ENCODE measurements at places on chromosomes 7 and 10.

DNA sequence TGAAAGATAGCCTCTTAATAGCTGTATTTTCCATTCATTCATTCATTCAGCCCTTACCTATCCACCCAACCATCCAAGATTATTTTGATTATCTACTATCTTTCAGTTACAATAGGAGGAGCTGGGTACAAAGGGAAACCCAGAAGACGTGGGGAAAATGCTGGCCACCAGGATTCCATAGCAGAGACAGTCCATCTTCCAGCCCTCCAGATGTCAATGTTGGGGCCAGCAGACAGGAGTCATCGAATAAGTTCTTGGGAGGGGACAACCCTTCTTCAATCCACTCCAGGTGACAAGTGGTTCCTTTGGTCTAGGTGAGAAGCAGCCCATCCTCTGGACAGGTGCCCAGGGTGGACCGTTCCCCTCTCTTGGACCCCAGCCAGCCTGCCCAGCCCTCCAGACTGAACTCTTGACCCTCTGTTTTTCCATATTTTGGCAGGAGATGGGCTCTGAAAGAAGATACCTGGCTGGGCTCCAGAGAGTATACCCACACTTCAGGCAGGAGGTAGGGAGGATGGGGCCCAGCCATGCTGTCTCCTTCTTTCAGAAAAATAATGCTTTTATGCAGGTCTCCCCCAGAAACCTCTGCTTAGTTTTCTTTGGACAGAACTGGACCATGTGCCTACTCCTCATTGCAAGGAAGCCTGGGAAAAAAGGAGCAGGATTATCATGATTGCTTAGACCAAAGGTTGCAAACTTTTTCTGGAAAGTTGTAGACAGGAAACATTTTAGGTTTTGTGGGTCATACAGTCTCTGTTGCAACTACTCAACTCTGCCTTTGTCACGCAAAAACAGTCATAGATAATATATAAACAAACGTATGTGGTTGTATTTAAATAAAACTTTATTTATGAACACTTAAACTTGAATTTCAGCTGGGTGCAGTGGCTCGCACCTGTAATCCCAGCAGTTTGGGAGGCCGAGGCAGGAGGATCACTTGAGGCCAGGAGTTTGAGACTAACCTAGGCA, 95.5 kb upstream of the SMNDC1 start:
- no peak for DNase-seq

DNA sequence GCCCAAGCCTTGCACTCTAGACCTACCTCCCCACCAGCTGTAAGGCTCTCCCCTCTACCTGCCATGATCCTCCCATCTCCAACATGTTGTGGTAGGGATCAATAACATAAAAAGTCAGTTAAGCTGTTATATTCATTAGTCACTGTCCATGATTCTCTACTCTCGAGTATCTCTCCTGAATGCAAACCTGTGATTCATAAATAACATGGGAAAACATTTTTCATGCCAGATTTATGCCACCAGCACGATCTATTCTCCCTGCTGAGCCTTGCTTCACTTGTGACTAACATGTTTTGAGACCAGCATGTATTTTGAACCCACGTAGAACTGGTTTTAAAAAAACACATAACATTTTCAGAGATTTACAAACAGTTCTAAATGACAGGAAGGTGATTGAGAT, 30.3 kb downstream of the TMEM168 start:
- no peak for DNase-seq

GRCh38 chr7:36141351-36141750, 11.7 kb upstream of the EEPD1 start:
- no peak for DNase-seq

- DNase-seq, result no peak
These were observed 10.3 kb upstream of the RRP12 start for GRCh38 chr10:97411406-97411805.

GRCh38 chr7:33666531-33666930, 238.8 kb upstream of the BMPER start:
- no peak for DNase-seq

DNA sequence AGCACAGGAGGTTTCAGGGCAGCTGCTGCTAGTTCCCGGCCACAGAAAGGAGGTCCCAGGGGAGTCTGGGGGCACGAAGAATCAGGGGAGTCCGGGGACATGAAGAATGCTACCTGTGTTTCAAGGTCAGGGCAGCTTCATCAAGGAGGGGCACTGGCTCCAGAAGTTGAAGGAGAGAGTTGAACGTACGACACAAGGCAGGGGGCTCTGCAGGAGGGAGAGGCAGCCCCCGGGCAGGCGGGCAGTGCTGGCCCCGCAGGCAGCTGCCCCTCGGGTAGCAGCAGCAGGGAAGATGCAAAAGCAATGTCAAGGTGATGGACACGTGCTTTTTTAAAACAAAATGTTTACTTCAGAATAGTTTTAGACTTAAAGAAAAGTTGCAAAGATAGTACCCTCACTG, 134.7 kb upstream of the RNF32 start:
- no peak for DNase-seq

DNA sequence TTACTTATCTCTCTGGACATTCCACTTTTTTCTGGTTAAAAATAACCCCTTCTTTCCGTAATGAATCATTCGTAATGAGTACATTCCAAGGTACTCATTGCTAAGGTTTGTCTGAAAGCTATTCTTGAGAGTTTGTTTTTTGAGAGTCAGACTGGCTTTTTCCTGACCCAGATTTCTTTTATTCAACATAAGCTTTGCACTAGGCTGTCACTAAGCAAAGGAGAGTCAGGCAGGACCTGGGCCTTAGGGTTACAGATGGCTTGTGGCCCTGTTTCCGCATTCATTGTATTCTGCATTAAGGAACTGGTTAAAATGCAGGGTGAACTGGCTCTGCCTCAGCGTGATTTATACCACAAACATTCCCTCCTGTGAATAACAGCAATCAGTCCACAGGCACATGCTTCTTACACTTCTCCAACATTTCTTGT, 84.1 kb downstream of the POM121L12 start:
- no peak for DNase-seq

GRCh38 chr7:129615018-129615417, 3.5 kb downstream of the NRF1 start:
- no peak for DNase-seq

DNA sequence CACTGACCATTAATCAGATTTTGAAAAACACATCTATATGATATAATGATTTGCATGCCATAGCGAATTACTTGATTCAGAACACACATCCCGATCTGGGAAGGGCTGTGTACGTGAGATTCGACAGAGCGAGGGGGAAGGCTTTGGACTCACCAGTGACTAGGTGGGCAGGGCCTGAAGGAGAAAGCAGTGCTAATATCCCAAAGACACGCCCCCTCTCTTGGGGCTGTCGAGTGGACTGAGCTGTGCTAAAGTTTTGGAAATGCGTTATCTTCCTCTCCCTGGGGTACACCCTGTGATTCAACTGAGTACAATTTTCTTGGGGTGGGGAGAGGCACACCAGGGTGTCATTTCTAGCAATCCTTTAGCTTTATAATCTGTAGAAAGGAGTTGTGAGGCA, 1.8 kb downstream of the LRRC17 start:
- no peak for DNase-seq

DNA sequence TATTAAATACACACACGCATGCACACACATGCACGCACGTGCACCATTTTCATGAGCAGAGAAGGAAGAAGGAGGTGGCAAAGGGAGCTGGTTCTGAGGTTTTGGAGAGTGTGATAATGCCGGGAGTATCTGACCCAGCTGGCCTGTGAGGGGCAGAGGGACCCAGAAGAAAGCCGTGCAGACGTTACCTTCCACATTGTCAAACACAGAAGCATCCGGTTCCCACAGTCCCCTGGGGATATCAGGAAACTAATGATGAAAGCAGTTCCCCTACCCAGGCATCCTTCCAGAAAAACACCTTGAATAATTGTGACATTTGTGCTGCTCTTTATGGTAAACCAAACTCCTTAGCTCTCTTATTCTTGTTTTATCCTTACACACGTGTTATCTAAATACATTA, 85.7 kb upstream of the FAM180A start:
- DNase-seq, result no peak
